ENCODE measurements at places on chromosomes 12 and 14.

- no peak for DNase-seq
Observed at GRCh38 chr12:120131116-120131515, 14.6 kb upstream of the RAB35 start.

DNA sequence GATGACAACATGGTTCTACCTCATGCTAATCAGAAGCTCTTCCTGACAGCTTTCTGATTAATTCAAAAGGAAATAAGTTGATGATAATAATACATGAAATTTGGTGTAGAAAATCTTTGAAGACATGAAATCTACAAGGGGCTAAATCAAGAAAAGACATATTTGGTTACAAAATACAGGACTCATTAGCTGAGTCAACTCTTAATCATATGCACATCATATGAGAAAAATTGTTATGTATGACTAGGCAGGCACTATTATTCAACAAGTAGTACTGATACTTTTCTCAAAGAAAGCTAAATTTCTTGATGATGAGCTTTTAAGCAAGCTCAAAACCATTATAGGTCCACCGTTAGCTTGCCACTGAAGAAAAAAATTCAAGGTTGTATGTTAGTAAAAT, 7.1 kb downstream of the ABCC9 start:
- DNase-seq: no peak

- DNase-seq: no peak
Observed at GRCh38 chr12:6695313-6696045, 5.1 kb downstream of the PIANP start.

- no peak for DNase-seq
Observed at GRCh38 chr14:49052521-49052920, 533.7 kb downstream of the RPS29 start.

DNA sequence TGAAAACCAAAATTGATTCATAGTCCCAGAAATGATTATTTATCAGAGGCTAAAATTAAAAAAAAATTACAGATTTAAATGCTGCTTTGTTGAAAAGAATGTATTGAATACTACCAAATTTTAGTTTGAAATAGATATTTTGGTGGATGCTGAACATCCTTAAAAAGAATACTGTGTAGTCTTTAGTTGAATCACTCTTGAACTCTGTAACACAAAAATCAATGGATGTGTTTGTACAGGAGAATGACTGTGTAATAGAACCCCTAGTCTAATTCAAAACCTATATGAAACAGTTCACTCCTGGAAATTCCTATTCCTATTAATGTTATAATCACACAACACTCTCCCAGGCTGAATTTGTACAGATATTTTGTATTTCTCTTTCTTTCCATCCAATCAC, 1.5 kb upstream of the TSPAN8 start:
- no peak for DNase-seq
